ENCODE measurements at places on chromosomes 1 and 21. TPM values are rescaled to one million over a fixed set of nuclear protein-coding genes. Genes with fewer than 3 reads are reported as not detected.

DNA sequence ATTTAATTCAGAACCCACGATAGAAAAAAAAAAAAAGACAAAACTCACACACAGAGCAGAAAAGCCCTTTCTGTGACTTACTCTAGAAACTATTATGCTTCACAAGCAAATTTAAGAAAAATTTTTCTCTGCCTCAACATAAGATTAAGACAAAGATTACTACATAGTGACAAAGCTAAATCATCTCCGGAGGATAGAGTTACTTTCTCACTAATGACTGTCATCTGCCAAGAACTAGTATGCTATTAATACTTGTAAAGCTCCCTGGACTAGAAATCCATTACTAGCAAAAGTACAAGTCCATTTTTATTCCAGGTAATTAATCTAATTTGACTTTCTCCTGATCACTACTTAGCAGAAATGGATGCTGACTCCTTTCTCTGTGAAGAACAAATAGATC is 25.9 kb downstream of the GREM2 start:
- DNase-seq, result no peak

DNA sequence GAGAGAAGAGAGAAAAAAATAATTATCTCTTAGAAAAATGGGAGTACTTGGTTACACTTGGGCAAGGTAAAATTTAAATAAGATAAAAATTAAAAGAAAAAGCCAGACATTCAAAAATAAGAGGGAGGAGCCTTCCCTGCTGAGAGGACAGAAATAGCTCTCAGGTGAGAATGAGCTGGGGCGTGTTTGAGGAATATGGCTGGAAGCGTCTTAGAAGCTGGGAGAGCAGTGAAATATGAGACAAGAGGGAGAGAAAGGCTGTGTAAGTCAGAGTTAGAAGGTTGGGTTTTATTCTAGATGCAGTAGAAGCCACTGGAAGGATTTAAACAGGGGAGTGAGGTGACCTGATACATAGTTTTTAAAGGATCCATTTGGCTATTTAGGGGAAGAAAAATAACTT is 154.2 kb upstream of the L1TD1 start:
- DNase-seq, result no peak

DNA sequence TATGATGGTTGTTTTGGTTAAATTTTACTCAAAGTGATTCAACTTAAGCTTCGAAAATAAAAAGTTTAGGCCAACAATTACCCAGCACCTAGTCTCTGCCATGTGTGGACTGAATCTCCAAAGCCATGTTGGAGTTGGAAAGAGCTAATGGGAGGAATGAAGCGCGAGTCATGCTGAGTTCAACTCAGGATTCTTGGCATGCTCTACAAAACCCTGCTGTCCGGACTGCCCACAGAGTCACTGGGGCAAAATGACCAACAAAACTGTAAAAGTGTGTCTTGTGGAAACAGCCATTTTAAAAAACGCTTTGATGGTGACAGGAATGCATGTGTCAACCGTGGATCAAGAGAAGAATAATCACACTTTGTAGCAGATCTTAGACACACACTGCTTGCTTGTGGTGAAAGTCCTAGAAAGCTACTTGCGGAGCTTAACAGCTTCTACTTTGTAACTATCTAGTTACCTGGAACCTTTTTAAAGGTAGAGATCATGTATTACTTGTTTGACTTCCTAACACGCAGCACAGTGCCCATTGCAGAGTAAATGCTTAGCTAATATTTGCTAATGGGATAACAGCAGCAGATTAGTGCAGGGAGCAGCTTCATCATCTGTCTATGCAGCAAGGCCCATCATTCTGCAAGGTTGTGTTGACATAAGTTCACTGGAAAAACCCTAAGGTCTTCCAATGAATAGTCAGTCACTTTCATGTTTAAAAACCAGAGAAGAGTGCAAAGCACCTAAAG is 7.0 kb upstream of the GBP6 start:
- DNase-seq, result no peak

- DNase-seq, result no peak
Measured at GRCh38 chr1:45848097-45848496, 44.7 kb downstream of the MAST2 start.

GRCh38 chr21:31629972-31630711 is 29.4 kb upstream of the SOD1 start:
- no peak for DNase-seq

DNA sequence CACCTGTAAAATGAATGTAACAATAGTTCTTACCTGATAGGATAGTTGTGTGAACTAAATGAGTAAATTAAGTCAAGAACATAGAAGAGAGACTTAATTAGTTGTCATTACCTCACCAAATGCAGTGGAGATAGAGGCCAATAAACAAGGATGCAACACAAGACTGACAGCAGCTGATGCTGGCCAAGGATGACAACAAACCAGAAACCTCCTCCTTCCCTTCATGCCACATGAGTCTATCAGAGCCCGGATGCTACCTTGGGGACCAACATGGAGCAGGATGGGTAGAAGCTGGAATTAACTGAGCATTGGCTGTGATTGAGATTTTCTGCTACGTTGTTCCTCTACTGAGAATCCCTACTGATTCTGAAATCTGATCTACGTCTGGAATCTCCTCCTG is 30.3 kb upstream of the USP1 start:
- DNase-seq, result no peak

DNA sequence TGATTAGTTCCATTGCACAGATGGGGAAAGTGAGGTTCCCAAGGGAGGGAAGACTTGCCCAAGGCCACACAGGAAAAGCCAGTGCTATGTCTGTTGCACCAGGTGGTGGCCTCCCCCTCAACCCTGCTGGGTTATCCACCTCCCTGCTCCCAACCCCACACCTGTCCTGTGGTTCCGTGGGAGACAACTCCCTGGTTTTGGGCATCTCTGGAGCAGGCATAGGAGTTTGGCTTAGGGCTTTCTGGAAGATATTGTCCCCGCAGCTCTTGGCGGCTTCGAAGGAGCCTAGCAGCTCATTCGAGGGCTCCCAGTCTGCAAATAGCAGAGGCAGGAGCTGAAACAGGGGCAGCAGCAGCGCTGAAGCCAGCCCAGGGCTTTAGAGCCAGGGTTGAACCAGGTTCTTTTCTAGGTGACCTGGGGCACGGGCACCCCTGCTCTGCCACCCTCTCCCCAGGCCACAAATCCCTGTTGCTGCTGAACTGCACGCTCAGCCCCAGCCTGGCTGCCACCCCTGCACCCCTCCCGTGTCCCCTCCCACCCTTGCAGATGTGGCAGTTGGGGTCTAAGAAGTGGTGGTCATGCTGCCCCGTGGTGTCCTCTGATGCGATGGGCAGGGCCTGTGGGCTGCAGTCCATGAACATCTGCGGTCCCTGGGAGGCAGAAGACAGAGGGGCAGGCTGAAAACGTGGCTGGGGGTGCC is 22.1 kb downstream of the SPOCD1 start:
- DNase-seq, result no peak

DNA sequence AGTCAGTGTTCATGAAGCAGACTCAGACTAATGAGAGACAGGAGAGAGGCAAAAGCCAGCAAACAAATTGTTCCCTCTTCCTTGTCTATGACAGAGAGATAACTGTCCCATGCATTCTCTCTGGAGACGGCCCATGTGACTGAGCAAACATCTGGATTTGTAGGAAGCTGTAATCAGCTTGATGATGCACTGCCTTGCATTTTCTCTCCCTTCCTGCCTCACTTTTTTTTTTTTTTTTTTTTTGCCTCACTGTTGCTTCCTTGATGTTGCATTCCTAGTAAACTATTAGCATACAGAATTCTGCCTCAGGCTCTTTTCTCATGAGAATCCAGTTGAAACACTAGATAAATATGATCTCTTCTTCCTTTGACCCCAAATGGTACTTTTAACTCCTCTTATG is 134.5 kb downstream of the HHIPL2 start:
- DNase-seq, result no peak

DNA sequence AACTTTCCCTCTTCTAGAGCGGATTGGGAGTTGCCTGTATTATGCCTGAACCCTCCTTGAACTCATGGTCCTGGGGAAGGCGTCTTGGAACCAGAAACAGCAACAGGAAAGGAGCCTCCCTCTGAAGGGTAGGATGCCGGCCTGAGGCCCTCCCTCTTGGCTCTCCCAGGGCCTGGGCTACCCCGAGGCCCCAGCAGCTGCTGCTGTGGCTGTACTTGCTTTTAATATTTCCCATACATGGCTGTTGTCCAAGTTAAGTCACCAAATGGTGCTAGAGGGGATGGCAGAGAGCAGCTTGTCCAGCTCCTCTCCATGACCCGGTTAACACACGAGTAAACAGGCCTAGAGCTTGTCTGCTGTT is 10.5 kb downstream of the CHRNB2 start:
- DNase-seq, result no peak

DNA sequence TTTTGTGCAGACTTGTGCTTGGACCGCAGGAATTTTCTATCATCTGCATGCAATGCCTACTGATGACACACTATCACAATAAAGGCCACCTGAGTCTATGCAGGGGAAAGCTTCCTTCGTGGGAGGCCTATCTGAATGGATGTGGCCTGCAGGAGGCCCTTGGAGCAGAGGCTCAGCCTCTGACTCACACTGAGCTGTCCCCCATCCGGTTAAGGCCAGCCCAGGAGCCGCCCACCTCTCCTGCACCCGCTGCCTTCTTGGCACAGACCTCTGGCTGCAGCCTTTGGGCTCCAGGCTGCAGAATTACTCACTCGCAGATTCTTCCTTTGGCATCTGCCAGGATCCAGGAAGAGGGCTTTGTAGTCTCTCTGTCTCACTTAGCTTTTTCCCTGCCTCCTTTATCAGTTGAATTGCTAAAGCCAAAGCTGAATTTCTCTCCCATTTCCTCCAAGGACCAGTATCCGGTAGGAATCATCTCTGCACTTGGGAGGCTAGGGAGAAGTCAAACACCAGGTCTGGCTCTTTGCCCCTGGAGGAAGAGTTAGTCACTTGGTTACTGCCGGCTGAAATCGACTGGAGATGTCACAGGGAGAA is 65.1 kb upstream of the JUN start:
- no peak for DNase-seq

GRCh38 chr1:55682198-55682597 is 467.0 kb upstream of the USP24 start:
- DNase-seq, result no peak

GRCh38 chr1:170856455-170856854 is 78.9 kb upstream of the MROH9 start:
- no peak for DNase-seq

GRCh38 chr21:36100971-36101641 is 31.3 kb downstream of the CBR1 start:
- no peak for DNase-seq

- DNase-seq, result no peak
Measured at GRCh38 chr1:18077657-18078215, 29.9 kb upstream of the IGSF21 start.

DNA sequence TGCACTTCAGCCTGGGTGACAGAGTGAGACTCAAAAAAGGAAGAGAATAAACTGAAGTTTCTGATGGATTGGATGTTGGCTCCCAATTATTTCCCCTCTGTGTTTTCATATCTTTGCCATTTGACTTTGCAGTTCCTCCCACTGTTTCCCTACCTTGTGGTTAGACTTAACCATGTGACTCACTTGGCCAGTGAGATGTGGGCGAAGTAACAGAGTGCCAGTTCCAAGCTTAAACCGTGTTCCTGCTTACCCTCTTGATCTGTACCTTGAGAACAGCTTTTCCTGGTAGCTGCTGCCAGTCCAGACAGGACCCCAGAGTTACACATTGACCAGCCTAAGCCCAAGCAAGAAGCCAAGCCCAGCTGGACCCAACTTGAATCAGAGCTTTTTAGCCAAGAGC is 323.4 kb downstream of the LTN1 start:
- DNase-seq, result no peak

GRCh38 chr1:66932291-66932690 is 7.5 kb downstream of the MIER1 start:
- no peak for DNase-seq

GRCh38 chr1:62435231-62436038 is 1.4 kb upstream of the USP1 start:
- no peak for DNase-seq

DNA sequence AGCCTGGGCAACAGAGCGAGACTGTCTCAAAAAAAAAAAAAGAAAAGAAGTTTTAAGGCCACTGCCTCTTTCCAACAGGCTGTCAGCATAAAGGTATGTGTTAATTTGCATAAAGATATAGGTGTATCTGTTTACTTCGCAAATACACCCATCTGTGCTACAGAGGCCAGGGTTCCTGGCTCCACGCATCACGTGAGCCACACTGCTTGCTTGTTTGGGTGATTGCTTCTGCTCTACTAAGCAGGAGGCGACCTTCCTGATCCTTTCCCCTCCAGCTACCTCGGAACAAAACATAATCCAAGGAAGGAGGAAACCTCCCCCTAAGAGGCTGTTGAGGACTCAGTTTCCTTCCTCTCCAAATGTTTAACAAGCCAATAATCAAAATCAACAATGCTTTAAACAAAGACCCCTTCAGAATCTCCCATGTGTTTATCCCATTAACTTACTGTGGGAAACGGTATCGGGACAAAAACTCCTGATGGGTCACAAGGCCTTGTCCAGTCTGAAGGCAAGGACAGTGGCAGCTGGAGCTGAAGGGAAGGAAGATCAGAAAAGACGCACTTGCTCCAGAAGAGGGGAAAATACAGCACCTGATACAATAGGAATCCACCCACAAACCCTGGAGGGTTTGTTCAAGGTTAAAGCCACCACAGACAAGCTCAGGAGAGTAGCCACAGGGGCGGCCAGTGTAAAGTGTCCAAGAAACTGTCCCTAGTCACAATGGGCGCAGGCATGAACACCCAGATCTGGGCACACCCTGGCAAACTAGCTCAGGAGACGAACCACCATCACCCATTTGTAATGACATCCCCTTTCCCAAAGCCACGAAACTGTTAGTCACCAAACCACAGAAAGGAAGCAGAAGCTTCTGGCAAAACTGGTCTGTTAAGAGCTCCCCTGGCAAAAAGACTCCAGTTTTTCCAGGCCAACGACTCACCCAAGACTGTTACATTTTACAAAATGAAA is 17.2 kb downstream of the CTNNBIP1 start:
- DNase-seq, result no peak

DNA sequence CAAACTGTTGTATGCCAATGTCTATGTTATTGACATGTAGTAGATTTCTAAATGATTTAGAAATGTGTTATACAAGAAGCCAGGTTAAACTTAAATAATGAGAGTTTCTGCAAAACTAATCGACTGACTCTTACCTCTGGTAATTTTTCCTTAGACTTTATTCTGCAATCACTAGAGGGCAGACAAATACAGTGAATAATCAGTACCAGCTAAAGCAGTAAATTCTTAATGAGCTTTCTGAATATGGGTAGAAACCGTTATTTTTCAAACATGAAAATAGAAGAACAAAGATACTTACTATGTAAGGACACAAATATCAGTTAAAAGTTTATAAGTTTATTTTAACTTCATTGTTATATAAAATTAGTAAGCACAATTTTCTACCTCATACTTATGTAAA is 97.9 kb upstream of the RGS1 start:
- no peak for DNase-seq

- DNase-seq, result no peak
Measured at GRCh38 chr1:62844030-62844429, 60.1 kb downstream of the ATG4C start.

GRCh38 chr1:64292399-64292798 is 89.0 kb downstream of the UBE2U start:
- DNase-seq, result no peak

Gene ST6GALNAC5
- not detected for total RNA-seq

Gene BRINP2
- not detected for total RNA-seq

Gene FUBP1
- total RNA-seq, result 255 TPM

Gene SPATA1
- total RNA-seq, result 1.0 TPM

Gene VTCN1
- not detected for total RNA-seq

Gene KCNK1
- not detected for total RNA-seq

Gene CD48
- total RNA-seq, result 385 TPM

Gene PTP4A2
- 342 TPM for total RNA-seq

Gene AGT
- total RNA-seq, result not detected

Gene OR14I1
- total RNA-seq, result not detected

Gene BARHL2
- not detected for total RNA-seq
